ENCODE measurements at places on chromosomes 2 and 18.

GRCh38 chr2:2590841-2591541 lies 259.9 kb upstream of the MYT1L start:
- no peaks in the 10 kb centered on the region for H3K4me1 ChIP-seq
- H3K27me3 ChIP-seq: no peaks in the 10 kb centered on the region
- no peak overlapping the region for H3K4me3 ChIP-seq
- no peaks in the 10 kb centered on the region for H3K36me3 ChIP-seq
- no peak overlapping the region for H3K27ac ChIP-seq

DNA sequence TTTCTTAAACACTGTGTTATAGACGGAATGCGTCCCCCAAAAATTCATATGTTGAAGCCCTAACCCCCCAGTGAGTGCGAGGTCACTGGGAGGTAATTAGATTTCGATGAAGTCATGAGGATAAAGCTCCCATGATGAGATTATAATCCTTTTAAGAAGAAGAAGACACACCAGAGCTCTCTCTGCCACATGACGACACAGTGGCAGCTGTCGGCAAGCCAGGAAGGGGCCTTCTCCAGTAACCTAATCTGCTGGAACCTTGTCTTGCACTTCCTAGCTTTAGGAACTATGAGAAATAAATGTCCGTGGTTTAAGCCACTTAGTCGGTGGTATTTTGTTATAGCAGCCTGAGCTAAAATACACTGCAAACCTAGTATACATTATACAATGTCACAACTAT lies 12.3 kb downstream of the TMEM237 start:
- H3K27me3 ChIP-seq: no peaks in the 10 kb centered on the region
- H3K4me3 ChIP-seq: no peak overlapping the region
- H3K36me3 ChIP-seq: no peaks in the 10 kb centered on the region
- no peaks in the 10 kb centered on the region for H3K4me1 ChIP-seq
- no peak for DNase-seq
- H3K27ac ChIP-seq: no peak overlapping the region

- H3K36me3 ChIP-seq: no peaks in the 10 kb centered on the region
- H3K27me3 ChIP-seq: no peaks in the 10 kb centered on the region
- no peak for DNase-seq
- H3K27ac ChIP-seq: no peak overlapping the region
- no peak overlapping the region for H3K4me3 ChIP-seq
Measured at GRCh38 chr2:128263902-128264331, 54.8 kb downstream of the HS6ST1 start.

DNA sequence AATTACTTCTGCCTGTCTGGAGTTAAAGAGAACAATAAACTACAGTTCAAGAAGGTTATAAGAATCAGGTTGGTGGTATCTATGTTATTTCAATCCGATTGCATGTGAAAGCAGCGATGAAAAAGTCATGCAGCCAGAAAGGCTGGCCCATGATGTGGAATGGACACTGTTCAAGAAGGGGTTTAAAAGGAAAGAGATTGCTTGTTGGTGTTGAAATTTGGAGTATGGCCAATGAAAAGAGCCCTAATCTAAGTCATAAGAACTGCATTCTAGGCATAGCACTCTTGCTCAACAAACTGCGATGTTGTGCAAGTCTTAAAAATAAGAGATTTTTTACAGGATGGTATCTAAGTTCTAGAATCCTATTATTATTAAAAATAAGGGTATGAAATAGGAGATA lies 61.3 kb downstream of the EFEMP1 start:
- no peak for DNase-seq
- no peak overlapping the region for H3K4me3 ChIP-seq
- no peaks in the 10 kb centered on the region for H3K4me1 ChIP-seq
- H3K27me3 ChIP-seq: no peaks in the 10 kb centered on the region

DNA sequence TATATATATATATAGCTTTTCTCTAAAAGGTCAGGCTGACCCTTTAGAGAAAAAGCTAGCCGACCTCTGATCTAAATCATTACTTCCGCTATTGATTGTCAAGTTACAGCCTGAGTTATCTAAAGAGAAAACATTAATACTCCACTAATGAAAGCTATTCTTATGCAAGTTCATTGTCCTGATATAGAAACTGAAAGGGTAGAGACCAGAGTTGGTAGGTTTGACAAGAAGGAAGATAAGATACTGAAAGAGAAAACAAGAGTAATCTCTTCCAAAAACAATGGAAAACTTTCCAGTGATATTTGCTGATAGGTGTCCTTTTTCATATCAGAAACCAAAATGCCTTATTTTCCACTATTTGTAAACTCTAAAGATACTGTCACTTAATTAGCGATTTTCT lies 62.8 kb upstream of the SLC39A10 start:
- H3K27ac ChIP-seq: no peak overlapping the region
- DNase-seq: no peak
- no peaks in the 10 kb centered on the region for H3K27me3 ChIP-seq

- H3K27me3 ChIP-seq: no peaks in the 10 kb centered on the region
- H3K27ac ChIP-seq: no peak overlapping the region
- no peak overlapping the region for H3K4me3 ChIP-seq
- no peak for DNase-seq
Measured at GRCh38 chr2:71782323-71782722, 329.0 kb downstream of the DYSF start.

DNA sequence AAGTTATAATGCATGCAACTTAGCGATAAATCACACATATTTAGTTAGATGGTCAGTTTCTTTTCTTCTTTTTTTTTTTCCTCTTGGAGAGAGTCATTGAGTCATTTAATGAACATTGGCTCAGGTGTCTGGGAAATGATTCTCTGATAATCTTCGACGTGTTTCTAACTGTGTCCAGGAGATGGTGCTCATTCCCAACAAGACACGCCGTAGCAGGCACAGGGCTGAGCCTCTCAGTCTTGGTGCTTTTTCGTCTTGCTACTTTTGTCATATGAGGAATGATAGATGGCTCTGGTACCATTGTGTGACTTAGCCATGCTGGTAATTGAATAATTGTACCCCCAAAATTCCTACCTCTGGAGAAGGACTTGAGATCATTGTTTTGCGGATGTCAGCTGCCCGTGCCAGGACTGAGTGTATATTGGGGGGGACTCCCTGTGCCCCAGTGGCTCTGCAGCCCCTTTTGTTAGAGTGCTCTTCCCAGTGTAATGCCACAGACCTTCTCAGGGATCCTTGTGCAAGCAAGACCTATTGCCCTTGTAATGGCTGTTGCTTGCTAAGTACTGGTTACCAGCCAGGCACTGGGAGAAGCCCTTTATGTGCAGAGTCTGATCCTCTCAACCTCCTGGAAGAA lies 107.6 kb upstream of the CYRIA start:
- no peak overlapping the region for H3K27ac ChIP-seq
- peaks cover 3% of the 10 kb centered on the region for H3K27me3 ChIP-seq
- DNase-seq: no peak
- no peak overlapping the region for H3K4me3 ChIP-seq
- H3K36me3 ChIP-seq: no peaks in the 10 kb centered on the region
- H3K4me1 ChIP-seq: no peaks in the 10 kb centered on the region

DNA sequence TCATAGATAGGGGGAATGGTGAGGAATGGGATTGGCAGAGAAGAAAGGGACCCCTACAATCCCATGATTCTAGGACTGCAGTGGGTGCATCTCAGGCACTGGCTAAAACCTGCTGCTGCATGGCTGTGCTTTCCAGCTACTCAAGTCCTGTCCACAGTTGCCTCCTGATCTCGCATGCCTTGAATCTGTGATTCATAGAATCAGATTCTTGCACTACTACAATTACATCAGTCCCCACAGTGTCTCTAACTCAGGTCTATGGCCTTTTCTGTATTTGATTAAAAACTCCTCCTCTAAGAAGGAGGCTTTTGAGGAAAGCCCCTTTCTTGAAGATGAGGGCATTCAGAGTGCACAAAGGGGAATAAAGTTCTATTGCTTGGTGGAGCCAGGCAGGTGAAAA lies 117.4 kb downstream of the LRATD1 start:
- no peaks in the 10 kb centered on the region for H3K27me3 ChIP-seq
- H3K27ac ChIP-seq: no peak overlapping the region
- no peaks in the 10 kb centered on the region for H3K4me1 ChIP-seq
- H3K36me3 ChIP-seq: no peaks in the 10 kb centered on the region
- no peak for DNase-seq
- no peak overlapping the region for H3K4me3 ChIP-seq

DNA sequence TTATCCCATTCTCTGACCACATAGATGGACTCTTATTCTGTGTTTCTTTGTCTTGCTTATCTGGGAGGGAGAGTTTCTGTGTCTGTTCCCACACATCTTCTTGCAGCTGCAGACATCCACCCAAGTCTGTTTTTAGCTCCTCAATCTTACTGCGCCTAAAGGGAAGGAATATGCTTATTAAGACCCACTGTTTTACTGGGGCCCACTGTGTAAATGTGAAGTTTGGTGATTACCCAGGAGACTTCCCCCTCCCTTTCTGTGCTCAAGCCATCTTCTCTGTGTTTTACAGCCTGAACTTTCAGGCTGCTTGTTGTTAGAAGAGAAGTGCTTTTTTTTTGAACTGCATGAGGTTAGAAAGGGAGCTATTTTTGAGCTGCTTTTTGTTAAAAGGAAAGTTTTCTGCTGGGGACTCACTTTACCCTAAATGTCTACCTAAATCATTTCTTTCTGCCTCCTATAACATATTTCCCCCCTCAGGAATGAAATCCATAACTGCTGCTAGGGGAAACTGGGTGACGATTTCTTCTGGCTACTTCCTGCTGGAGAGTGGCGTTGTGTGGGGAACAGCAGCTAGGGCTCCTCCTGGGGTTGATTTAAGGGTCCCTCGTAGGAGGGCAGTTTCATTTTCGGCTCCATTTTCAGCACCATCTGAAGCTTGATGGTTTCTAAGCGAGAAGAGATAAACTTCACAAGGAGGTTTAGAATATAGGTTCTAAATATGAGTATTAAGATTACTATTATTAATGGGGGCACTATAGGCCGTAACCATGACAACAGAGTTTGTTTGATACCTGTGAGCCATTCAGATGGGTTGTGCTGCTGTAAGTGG lies 39.5 kb upstream of the GMCL1 start:
- no peak for DNase-seq
- peaks cover 2% of the 10 kb centered on the region for H3K36me3 ChIP-seq

- H3K27me3 ChIP-seq: no peaks in the 10 kb centered on the region
- no peak for DNase-seq
- H3K27ac ChIP-seq: no peak overlapping the region
- H3K4me3 ChIP-seq: no peak overlapping the region
- no peaks in the 10 kb centered on the region for H3K36me3 ChIP-seq
Measured at GRCh38 chr2:76569819-76570218, 859.1 kb upstream of the GCFC2 start.

GRCh38 chr2:187554011-187554703 lies at the start of gene TFPI:
Gene TFPI (minus strand): TSS chr2:187554435. CDS start chr2:187503768, 50,667 bp downstream.
- no peak within 1 kb of the TSS for H3K4me3 ChIP-seq
- H3K27me3 ChIP-seq: no peaks in the 10 kb centered on the region
- no peak within 1 kb of the TSS for H3K27ac ChIP-seq
- no peaks in the 10 kb centered on the region for H3K36me3 ChIP-seq
- no peaks in the 10 kb centered on the region for H3K4me1 ChIP-seq
- DNase-seq: no peak

- H3K4me3 ChIP-seq: no peak overlapping the region
- no peak overlapping the region for H3K27ac ChIP-seq
- H3K4me1 ChIP-seq: no peaks in the 10 kb centered on the region
- no peaks in the 10 kb centered on the region for H3K27me3 ChIP-seq
Measured at GRCh38 chr18:62792016-62792415, 76.7 kb downstream of the PHLPP1 start.

- no peaks in the 10 kb centered on the region for H3K4me1 ChIP-seq
- peaks cover 17% of the 10 kb centered on the region for H3K36me3 ChIP-seq
- DNase-seq: no peak
- H3K27ac ChIP-seq: no peak overlapping the region
- H3K27me3 ChIP-seq: no peaks in the 10 kb centered on the region
- H3K4me3 ChIP-seq: no peak overlapping the region
Measured at GRCh38 chr2:70047451-70047850, 39.8 kb upstream of the PCBP1 start.

DNA sequence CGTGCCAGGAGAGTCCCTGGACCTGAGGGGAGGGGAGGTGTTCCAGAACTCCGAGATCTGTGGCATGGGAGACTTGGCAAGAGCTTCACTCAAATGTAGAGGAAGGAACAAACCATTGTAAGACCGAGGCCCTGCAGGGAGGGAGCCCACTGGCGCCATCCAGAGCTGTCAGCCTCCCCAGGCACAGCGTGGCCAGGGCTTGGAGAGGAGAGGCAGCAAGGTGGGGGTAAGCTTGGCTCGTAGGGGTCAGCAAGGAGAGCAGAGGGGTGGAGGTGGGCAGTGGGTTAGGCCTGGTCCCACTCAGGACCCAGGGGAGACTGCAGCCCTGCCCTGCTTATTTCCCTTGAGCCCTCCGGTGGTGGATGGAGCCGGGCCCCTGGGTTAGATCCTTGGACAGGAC lies 3.6 kb downstream of the TMEM177 start:
- no peak for DNase-seq
- no peak overlapping the region for H3K27ac ChIP-seq
- H3K27me3 ChIP-seq: no peaks in the 10 kb centered on the region
- peaks cover 7% of the 10 kb centered on the region for H3K4me1 ChIP-seq

- no peak overlapping the region for H3K4me3 ChIP-seq
- DNase-seq: no peak
- H3K4me1 ChIP-seq: peaks cover 41% of the 10 kb centered on the region
- H3K36me3 ChIP-seq: no peaks in the 10 kb centered on the region
Measured at GRCh38 chr18:50338122-50338521, 36.7 kb upstream of the SKA1 start.

DNA sequence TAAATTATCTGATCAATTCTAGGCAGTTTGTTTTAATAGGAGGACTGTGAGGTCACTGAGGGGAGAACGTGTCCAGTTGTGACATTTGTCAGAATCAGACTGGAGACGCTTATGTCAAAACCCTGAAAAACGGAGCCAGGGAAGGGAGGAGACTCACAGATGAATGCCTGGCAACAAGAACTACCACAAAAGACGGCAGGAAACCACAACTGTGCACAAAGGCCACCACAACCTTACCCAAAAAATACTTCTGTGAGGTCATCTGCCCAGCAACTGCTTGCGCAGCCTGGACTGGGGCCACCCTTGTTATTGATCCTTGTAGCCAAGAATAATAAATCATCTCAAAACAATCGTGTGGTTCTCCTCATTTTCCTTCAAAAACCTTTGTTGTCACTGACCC lies 173.0 kb upstream of the ALKAL2 start:
- H3K27me3 ChIP-seq: no peaks in the 10 kb centered on the region
- H3K27ac ChIP-seq: no peak overlapping the region
- no peaks in the 10 kb centered on the region for H3K4me1 ChIP-seq
- no peaks in the 10 kb centered on the region for H3K36me3 ChIP-seq
